ENCODE measurements at places on chromosomes 7 and 10. TPM values are rescaled to one million over a fixed set of nuclear protein-coding genes. Genes with fewer than 3 reads are reported as not detected.

Gene TMEM140
- total RNA-seq: 29.0 TPM

Gene RADIL
- total RNA-seq: not detected

Gene GBX1
- total RNA-seq: not detected

Gene C10orf88
- total RNA-seq: 14.4 TPM

Gene RAB19
- 4.3 TPM for total RNA-seq

Gene TMEM213
- not detected for total RNA-seq

Gene MPP7
- total RNA-seq: 36.1 TPM

DNA sequence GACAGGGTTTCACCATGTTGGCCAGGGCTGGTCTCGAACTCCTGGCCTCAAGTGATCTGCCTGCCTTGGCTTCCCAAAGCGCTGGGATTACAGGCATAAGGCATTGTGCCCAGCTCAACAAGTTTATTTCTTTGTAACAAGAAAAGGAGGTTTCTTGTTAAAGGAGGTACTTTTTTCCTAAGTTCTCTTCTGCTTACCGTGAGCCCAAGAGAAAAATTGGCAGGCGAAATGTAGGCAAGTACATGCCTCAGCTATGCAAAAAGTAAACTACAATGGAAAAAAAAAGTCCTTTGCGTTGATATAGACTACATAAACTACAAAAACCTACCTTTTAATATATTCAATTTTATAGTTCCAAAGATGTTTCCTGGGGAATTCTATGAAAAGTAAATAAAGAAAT, 122.6 kb downstream of the DKK1 start:
- DNase-seq: no peak

- no peak for DNase-seq
These were observed 143.5 kb upstream of the UNC5B start for GRCh38 chr10:71068861-71069271.

- no peak for DNase-seq
These were observed 141.8 kb upstream of the LRGUK start for GRCh38 chr7:133985300-133985699.

GRCh38 chr10:60176925-60177324, 212.8 kb downstream of the ANK3 start:
- no peak for DNase-seq

GRCh38 chr7:88002617-88003016, 68.6 kb downstream of the ADAM22 start:
- no peak for DNase-seq

DNA sequence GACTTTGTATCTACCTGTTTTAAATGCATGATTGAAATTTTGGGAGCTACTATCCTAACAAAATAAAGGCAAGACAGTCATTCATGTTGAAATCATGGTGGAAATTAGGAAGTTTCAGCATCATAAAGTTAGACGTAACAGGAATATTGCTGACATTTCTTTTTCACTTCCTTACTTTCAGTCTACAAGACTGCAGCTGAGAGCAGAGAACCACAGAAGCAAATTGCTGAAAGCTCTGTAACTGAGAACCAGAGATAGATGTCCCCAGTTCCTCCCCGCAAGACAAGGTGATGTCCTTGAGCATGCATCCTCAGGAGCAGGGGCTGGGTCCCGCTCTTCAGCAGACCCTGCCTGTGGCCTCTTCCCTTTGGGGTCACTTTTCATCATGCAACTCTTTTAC, 466.3 kb upstream of the POM121L12 start:
- no peak for DNase-seq

Measured in naive thymus-derived CD4-positive, alpha-beta T cell (primary cell).